Stimulated activated CD4-positive, alpha-beta T cell treated with anti-CD3 and anti-CD28 coated beads, Interleukin-4, amount 100 ng/mL, for 4 hours (primary cell): ENCODE measurements at places on chromosomes 6 and 20.

- DNase-seq: no peak
Observed at GRCh38 chr20:1533059-1533458, 24.4 kb downstream of the SIRPD start.

- DNase-seq: no peak
Observed at GRCh38 chr6:82144852-82145340, 102.6 kb downstream of the IBTK start.

DNA sequence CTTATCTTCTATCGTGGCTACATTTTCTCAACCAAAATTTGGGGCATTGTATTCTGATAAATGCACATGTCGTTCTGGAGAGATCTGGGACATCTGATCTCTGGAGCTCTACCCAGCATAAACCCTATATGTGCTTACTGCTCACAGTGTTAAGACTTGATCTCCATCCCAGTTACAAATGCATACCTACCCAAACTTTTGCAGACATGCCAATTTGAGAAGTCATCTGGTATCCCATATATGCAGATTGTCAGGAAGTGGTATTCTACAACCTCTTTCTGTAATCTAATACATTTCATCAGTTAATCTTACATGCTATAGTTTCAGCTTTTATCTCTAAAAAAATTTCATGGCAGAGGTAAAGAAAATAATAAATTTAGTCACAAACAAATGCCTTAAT is 11.2 kb downstream of the BAG2 start:
- DNase-seq: no peak

DNA sequence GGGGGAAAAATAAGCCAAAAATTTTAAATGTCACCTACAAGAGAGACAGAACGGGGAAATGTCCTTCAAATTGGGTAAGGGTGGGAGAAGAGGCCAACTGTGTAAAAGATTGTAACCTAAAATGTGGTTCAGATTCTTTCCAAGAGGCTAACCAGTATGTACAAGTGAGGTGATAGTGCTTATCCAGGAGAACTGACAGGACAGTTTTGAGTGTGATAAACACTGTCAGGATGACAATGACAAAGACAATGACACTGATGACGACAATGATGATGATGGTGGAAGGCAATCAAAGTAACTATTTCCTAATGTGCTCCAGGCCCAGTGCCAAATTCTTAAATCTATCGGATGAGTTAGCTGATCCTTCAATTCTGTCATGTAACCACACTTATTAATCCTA is 57.3 kb downstream of the TASP1 start:
- DNase-seq: no peak

- no peak for DNase-seq
Observed at GRCh38 chr6:158756977-158757752, 62.0 kb downstream of the EZR start.
